Fibroblast of lung (primary cell): ENCODE measurements at places on chromosomes 6 and 20.

GRCh38 chr6:37171201-37171969 is 1.4 kb downstream of the PIM1 start:
- peak; percentile 76 for DNase-seq

DNA sequence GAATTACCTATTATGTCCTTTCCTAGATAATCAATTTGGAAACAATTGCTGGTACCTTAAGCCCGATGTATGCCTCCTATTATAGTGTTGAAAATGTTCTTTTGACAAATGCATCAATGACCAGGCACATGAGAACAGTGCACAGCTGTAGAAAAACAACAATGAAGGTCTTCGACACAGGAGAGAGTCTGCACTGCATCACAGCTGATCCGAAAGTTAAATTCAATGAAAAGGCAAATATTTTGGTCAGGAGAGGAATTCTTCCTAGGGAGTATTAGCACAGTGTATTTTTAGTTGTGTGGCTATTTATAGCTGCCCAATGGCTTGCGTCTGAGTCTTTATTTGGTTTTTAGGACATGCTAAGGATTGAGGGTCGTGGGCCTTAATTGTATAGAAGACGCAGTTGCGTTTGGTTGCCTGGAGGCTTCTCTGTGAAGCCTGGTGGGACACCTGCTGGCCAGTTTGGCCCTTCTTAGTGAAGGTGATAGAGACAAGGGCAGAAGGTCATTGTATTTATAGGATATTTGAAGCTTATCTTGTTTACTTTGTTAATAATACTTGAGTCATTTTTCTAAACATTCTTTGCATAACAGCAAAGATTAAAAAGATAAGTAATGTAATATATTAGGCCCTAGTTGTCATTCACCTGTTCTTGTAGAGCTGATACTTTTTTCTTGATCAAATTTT is 72.3 kb downstream of the CDYL start:
- DNase-seq = peak; percentile 12

DNA sequence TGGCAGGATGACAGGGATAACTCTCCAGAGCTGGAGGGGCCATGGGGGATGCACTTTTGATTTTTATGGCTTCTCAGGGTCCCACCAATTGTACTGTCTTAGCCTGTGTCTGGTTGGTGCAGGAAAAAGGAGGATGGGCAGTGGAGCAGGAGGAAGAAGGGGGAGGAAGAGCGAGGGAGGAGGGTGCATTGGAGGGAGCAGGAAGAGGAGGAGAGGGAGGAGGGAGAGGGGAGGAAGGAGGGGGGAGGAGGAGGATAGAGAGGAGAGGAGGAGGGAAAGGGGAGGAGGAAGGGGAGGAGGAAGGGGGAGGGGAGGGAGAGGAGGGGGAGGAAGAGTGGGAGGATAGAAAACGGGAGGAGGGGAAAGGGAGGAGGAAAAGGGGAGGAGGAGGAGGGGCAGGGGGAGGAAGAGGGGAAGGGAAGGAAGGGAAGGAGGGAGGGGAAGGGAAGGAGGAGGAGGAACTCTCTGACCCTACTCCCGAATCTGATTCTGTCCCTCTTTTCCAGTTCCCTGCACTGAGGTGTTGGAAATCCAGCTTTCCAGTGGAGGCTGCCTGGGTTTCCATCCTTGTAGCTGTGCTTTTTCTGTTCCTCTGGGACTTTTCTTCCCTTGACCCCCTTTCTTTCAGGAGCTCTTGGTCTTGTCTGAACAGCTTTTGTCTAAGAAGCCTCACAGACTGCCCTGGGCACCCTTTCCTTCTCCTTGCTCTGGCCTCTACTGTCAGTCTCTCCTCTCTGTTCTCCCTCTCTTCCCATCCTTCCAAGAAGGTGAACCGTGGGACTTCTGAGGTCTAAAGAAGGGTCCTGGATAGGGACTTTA is 149.4 kb downstream of the DHX35 start:
- DNase-seq = no peak

GRCh38 chr6:111603040-111603439 is 2.6 kb downstream of the TRAF3IP2 start:
- peak; percentile 93 for DNase-seq

DNA sequence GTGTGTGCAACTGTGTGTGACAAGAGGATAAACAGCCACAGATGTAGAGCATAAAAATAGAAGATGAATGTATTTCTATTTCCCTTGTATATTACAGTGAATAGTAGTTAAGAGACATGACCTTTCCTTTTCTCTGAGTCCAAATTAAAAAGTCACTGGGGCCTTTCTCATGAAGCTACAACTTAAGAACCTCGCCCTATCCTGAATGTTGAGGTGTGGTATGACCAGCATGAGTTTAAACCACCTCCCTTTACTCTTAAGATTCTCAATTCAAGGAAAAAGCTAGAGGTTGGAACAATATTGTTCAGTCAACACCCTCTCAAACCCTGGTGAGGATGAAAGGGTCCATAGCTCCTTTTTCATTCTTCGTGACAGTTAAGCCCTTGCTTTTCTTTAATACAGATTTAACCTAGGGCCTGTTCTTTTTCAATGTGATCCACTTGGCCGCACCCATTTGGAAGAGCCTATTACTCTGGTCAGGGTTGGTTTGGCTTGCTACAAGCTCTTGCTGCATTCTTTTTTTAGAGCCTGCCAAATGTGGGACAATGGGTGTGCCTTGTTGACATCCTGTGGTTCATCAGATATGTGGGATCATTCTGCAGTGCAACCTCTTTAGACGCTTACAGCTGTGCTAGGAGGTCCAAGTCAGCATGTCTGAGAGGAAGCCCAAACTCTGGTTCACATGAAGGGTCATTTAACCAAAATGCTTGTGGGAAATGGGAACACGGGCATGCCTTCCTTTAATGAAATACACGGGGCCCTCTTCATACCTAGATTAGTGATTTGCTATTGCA is 290.0 kb downstream of the HAO1 start:
- DNase-seq = peak; percentile 95

- DNase-seq = no peak
These were observed 3.5 kb downstream of the GATA5 start for GRCh38 chr20:62472138-62472940.

DNA sequence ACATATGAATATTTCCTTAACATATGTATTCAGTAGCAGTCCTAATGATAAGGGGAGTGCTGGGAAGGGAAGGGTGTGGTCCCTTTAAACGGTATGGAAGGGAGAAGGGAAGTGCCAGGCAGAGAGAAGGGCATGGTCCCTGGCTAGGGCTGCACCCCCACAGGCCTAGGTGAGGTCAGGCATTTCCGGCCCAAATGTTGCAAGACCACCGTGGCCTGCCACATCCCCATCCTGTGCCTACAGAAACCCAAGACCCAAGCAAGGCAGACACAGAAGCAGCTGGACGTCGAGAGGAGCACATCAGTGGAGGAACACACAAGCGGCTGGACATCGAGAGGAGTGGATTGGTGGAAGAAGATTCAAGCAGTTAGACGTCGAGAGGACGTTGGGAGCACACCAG is 5.9 kb downstream of the RRAGD start:
- DNase-seq = no peak

DNA sequence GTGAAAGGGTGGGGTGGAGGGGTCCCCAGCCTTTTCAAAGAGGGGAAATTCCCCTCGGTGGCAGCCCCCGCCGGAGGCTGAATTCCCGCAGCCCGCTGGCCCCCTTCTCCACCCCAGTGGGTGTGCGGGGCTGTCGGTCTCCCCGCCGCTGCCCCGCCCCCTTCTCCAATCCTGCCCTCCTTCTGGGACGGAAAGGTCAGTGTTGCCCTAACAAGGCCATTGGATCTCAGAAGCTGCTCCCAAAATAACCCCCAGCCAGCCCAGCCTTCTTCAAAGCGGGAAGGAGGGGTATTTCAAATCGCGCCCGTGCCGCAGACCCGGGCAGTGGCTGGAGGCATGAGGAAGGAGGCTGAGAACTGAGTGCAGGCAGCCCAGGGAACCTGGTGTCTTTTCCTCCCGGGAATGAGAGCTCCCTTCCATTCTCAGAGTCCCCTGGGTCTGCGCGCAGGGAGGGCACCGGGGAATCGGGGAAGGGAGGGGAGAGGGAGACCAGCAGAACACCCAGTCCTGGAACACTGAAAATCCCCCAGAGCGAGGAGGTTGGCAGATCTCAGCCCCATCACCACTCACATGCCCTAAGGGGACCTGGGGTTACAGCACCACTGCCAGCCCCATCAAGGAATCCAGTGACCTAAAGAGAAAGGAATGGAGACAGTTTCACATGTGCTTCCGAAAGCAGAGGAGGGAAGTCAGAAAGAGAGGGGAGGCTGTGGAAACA is at the start of gene JPH2:
JPH2 (minus strand) TSS at position 135 of the 718 bp plus-strand sequence. CDS start 483 bp downstream, outside the sequence.
- peak; percentile 37 for DNase-seq

DNA sequence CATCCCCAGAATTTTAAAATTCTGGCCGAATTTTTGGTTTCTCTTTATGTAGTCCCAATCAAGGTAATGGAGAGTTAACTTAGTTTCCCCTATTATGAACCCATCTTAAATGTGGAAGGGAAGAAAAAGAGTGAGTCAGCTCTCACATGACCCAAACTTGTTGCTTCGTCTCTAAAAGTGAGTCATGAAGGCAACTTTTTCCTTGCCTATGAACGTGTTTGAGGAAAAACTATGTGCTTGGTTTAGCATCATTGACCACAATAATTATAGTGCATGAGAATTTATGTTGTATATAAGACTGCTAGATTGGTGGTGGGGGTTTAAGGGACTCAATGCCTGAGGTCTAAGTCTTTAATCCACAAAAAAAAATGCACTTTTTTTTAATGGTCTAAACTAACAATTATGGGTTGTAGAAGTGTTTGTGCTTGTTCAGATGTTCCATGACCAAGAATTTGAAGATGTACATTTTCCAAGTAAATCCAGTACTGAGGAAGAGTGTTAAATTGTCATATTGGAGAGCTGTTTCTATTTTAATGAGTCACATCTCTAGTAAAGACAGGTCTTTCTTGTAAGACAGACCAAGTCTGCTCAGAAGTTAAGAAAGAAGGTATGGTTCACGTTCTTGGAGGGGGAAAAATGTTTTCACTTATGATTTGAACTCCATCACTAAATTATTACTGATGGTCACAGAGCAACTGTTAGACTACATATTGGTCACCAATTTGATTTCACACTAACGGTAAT is 409.9 kb upstream of the MARCKS start:
- peak; percentile 92 for DNase-seq

- DNase-seq = peak; percentile 88
These were observed 22.8 kb upstream of the TAF4 start for GRCh38 chr20:62088258-62089127.

DNA sequence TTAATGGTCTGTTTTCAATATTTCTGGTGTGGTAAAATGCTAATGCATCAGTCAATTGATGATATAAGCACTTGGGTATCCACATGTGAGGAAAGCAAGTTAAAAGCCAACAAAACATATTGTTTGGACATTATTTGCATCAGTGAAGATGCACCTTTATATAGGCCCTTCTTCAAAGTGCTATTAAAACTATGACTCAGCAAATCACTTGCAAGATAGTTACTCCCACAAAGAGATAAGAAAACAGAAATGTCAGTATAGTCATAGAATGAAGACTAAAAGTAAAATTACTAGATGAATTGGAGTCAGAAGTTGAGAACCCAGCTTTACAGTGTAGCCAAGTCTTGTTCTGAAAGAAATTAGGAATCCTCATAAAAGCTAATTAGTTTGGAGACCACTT is 14.6 kb upstream of the GRM1 start:
- no peak for DNase-seq

DNA sequence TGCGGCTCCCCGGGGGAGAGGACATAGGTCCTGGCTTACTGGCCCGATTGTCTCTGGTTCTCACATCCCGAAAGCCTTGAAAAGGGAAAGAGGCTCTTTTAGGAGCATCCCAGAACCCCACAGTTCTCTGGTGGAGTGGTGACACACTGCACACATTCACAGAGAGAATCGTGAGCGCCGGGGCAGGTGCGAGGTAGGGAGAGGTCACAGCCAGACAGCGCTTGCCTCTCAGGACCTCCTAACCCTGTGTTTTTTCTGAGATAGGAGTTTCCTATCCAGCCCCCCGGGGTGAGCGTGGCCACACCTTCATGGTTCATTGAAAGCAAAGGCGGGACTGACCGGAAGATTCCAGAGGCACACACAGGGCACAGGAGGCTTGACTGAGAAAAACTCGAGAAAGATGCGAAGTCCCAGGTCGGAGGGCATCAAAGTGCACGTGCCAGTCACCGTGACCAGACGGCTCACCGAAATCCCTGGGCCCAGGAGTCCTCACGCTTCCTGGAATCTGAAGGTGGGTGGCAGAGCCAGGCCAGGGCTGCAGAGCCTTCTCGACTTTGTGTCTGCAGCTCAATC is 46.5 kb upstream of the FRMD1 start:
- no peak for DNase-seq

- DNase-seq = no peak
These were observed 183.9 kb upstream of the JARID2 start for GRCh38 chr6:15061908-15062515.

DNA sequence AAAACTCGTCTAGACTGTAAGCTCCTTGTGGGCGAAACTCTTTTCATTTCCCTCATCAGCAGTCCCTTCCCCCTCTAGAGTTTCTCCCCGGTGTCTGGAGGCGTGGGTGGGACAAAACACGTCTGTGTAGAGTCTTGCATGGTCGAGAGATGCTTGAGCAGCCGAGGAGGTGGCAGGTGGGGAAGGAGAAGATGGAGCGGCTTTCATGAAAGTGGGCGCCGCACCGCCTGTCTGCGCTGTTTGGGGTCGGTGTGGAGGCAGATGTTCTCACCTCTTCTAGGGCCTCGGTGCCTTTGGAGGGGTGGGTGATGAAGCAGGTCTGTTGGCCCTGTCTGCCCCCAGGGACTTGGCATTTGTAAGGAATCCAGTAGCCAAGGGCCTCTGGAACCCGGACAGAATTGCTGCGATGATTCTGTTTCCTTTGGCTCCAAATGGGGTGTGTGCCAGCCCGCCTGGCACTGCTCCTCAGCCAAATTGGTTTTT is 1.2 kb downstream of the BRPF3 start:
- no peak for DNase-seq

- DNase-seq = peak; percentile 81
These were observed 62.9 kb upstream of the ZNF217 start for GRCh38 chr20:53656293-53657202.

GRCh38 chr6:11288065-11288464 is 55.6 kb upstream of the NEDD9 start:
- DNase-seq = no peak

GRCh38 chr20:58695084-58695722 is 2.6 kb downstream of the NPEPL1 start:
- DNase-seq = no peak

DNA sequence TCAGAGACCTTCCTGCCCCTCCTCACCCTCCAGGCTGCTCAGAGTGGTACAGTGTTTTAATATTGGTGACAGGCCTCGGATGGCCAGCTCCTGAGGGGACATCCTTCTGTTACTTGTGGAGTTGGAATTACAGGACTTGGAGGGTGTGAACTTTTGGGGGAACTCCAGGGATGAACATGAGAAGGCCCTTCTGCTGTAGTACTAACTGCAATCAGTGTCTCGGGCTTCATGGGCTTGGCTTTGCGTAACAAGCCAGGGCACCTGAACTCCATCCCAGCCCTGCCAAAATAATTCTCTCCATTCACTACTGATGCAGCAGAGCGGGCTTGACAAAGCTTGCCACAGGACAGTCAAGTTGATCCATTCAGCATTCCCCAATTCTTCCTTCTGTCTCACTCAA is 28.6 kb downstream of the SLC22A23 start:
- DNase-seq = no peak

DNA sequence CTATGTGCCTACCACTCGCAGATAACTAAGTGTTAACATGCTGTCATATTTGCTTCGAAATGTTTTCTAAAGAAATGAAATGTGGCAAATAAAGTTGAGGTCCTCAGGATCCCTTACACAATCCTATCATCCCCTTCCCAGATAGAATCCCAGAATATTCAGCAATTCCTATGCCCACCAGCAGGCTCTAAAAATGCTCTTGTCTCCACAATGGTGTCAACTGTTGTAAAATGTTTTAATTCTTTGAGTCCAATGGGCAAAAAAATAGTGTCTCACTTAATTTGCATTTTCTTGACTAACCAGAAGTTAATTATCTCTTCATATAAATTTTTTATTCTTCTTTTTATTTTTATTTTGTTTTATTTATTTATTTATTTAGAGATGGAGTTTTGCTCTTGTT is 103.9 kb upstream of the MAP7 start:
- no peak for DNase-seq
